ENCODE measurements at places on chromosomes 2 and 18. TPM values are rescaled to one million over a fixed set of nuclear protein-coding genes. Genes with fewer than 3 reads are reported as not detected.

GRCh38 chr2:23533338-23533695 lies 148.3 kb downstream of the KLHL29 start:
- no peak for DNase-seq

DNA sequence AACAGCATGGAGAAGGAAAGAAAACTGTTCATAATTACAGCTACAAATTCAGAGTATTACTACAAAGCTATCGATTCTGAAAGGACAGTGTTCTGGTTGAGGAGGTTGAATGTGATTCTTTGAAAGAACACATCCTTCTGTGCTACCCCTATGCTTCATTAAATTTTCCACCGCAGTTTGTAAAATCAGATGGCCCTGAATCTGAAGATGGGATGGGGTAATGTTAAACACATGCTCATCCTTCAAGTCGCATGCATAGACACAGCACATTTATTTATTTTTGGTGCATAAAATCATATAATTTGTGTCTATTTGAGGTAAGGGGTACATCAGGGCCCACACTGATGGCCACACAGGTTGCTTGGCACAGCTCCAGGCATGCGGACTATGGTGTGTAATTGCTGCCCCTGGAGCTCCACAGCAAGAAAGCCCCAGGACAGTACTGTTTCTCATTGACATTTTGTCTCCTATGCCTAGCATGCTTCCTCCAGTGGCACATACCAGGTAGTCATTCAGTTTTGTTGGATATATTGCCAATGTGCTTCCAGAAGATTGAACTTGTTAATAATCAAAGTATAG lies 238.8 kb upstream of the TANK start:
- DNase-seq: no peak

- DNase-seq: no peak
Measured at GRCh38 chr18:59426855-59427254, 67.8 kb upstream of the LMAN1 start.

The KCNK3 gene
- total RNA-seq: 0.09 TPM

Data from Caco-2 (cell line).